ENCODE measurements at places on chromosomes 1 and 21.
A peak's percentile ranks its signal among the peaks of the same experiment; 100 is the strongest.

DNA sequence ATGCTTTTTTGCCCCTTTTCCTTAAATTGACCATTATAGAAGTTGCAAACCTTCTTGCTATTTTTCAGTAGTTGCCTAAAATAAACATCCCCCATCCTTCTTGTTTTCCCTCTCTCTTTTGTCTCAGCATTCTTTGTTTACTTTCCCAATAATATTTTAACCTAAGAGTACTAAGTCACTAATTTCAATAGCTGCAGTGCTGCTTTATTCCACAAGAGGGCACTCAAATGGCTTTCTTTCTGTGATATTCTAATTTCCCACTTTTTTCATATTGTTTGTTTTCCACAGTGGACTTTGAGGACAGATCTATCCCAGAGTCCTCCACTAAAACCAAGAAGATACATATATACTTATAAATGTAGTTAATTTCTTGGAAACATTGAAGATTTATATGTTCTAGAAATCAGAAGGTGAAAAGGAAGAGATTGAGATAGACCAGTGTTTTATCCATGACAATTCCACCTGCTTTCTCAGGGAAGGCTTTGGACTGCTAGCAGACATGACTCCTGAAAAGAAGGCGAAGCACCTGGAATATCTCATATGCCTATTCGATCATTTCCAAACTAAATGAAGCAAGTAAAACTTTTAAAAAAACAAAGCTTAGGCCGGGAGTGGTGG is 104.8 kb upstream of the GRIK1 start:
- DNase-seq = peak; percentile 8

DNA sequence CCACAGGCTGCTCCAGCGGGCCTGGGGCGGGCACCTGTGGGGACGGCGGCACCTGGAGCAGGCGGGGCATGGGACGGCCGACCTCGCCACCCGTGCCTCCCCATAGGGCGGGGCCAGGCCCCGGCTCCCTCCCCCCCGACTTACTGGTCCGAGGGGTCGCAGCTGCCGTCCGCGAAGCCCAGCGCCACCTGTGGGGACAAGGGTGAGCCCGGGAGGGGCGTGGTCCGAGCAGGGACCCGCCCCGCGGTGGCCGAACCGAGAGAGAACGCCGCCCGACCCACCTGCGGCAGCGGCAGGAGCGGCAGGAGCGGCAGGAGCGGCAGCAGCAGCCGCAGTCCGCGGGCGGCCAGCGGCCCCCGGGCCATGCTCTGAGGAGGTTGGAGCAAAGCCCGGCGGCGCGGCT is at the start of gene TMEM52:
Gene TMEM52, minus strand, starts transcription at position 379 of the 403 bp plus-strand sequence. Its CDS starts 14 bp downstream, at position 365.
- no peak for DNase-seq

- no peak for DNase-seq
Measured at GRCh38 chr1:25106352-25106751, 126.0 kb downstream of the SYF2 start.

- DNase-seq = peak; percentile 23
Measured at GRCh38 chr21:37565530-37566223, 199.1 kb downstream of the DYRK1A start.

DNA sequence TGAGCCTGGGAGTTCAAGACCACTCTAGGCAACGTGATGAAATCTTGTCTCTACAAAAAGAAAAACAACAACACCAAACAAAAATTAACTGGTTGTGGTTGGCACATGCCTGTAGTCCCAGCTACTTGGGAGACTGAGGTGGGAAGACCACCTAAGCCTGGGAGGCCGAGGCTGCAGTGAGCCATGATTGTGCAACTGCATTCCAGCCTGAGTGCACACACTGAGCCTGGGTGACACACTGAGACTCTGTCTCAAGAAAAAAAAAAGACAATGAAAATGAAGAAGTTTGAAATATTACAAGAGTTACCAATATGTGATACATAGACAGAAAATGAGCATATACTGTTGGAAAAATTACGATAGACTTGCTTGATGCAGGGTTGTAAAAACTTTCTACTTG is 31.9 kb downstream of the PDC start:
- no peak for DNase-seq

DNA sequence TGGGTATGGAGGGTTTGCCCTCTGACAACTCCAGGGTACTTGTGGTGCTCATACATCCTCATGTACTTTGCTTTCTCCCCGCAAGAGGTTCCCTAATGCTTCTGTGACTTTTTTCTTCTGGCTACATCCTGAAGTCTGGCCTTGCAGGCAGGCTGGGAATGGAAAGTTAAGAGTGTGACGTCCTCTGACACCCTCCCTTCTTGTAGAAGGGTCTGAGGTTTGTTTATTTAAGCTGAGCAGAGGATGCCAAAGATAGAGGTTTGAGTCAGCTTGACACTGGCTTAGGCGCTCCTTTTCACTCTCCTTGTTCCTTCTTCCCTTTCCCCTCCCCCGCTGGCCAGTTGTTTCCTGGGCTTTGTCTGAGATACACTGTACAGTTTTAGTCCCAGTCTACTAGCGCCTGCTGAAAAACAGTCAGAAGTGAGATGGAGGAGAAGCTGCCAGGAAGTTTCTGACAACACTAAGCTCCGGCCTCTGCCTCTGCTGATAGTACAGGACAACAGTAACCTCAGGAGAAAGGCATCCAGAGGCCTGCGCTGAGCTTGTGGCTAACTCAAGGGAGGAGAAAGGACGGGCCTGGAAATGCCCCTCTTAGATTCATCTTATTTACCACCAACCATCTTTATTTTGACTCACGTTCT is at the start of gene MACF1:
Gene MACF1, plus strand, starts transcription at position 255 of the 641 bp plus-strand sequence. Its CDS starts 328 bp downstream, at position 583.
- peak; percentile 93 for DNase-seq

- no peak for DNase-seq
Measured at GRCh38 chr1:45884700-45885099, 81.3 kb downstream of the MAST2 start.

DNA sequence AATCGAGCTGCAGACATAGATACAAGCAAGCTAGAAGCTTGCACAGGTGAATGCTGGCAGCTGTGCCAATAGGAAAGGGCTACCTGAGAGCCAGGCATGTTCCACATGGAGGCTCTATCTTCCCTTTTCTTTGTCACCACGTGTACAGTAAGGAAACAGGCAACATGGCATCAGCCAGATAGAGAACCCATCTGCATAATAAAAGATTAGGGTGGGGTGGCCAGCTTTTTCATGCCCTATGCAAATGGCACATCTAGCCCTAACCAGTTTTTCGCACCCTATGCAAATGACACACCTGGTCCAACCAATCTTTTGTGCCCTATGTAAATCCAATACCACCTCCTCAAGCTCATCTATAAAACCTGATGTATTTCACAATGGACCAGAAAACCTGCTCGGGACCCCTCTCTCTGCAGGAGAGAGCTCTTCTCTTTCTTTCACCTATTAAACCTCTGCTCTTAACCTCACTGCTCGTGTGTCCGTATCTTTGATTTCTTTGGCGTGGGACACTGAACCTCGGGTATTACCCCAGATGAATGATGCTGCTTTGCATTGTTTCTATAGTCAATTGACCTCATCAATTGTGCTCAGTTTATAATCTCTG is 93.9 kb downstream of the SLC30A10 start:
- no peak for DNase-seq

DNA sequence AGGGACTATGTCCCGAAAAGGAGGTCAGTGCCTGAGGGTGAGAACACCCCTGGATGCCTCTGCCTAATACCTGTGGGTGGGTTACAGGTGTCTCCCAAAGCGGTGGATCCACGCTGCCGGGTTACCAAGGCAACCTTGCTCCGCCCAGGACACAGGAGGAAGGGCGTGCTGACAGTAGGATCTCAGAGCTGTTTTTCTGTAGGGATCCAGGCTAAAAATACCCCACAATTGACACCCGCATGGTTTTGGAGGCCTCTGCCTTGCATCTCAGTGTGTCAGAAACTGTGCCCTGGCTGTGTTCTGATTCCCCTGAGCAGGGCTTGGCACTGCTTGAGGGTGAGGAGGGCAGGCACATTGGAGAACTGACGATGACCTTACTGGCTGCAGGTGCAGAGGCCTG is 118.0 kb downstream of the IER5 start:
- DNase-seq = no peak

DNA sequence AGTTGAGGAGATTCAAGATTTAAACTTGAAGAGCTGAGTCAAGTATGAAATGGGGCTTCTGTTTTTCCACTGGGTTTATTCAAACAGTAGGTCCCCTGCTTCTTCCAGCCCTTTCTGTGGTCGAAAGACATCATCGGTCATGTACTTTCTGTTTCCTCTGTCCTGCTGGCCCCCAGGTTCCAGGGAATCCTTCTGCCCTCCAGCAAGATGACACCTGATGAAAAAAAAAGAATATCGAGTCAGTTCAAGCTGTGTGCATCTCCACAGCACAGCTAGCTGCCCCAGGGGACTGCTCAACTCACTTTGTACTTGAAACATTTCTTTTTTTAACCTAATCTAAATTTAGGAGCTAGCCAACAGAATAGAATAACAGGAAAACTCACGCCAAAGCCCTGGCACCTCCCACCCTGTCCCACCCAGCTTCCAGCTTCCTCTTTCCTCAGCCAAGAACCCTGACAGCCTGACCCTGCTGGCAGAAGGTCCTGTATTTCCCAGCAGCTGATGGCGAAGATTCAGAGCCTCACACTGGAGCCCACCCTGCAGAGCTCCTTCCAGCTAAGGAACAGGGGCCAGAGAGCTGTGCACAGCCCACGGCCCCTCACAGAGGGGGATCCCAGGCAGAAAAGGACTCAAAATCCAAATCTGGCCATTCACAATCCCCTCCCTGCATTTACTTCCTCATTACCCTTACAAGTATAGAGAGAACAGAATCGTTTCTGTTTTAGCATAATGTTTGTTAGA is 176.5 kb downstream of the PSMG1 start:
- DNase-seq = no peak

- DNase-seq = no peak
Measured at GRCh38 chr1:145758116-145758515, 38.8 kb downstream of the CD160 start.

DNA sequence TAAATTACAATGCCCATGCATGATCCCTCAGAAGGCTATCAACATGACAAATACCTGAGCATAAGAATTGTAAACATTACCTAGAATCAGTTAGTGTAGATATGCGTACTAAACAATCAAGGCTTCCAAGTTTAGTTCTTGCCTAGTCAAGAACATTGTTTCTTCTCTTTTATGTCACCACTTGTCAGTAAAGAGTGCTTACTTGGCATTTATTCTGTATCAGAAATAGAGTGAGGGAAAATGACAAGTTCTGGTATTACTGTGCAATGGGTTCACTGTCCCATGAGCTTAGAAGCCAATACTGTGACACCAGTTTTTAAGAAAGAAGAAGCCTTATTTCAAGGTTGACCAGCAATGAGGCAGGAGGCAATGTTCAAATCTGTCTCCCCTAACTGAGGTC is 22.7 kb upstream of the OR6N2 start:
- no peak for DNase-seq

DNA sequence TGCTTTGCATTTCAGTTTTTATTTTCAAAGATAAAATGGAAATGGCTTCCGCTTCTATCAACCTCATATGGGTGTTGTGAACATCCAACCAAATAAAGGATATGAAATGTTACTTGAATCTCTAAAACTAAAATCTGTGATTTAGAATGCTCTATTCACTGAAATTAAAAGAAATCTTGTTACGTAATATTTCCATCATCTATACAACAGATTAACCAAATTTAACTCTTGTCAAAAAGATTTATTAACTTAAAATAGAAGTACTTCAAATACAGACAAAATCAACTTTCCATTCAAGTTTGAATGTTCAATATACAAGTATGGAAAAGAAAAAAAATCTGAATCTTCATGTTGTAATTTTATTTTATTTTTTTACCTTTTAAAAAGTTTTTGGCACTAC is 18.7 kb downstream of the PRPF38A start:
- no peak for DNase-seq

DNA sequence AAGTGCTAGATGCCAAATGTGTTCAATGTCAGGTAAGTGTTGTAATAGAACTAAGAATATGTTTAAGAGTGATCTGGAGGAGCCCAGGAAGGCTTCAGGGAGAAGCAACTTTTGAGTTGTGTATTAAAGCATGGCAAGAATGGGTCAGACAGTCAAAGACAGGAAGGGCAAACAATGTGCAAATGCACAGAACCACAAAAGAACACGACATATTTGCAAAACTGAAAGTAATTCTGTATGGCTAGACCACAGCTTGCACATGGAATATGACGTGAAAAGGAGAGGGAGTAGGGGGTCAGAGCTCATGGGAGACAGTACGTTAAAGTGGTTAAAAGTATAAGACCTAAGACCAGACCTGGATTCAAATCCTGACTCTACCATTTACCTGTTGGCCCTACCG is 7.1 kb upstream of the SORT1 start:
- DNase-seq = no peak

DNA sequence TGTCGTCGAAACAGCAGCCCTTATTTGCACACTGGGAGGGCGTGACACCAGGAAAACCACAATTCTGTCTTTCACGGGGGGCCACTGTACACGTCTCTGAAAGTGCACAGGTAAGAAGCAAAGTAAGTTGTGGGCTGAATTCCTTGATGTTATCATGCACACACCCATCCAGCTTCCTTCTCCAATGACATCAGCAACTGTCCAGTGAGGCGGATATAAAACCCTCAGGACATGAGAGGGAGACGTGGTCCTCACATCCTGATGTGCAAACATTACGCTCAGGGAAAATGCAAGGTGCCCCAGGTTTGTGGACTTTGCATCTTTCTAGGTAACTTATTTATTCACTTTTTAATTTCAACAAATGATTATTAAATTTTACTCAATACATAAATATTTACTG is 3.0 kb downstream of the TFF1 start:
- DNase-seq = no peak

DNA sequence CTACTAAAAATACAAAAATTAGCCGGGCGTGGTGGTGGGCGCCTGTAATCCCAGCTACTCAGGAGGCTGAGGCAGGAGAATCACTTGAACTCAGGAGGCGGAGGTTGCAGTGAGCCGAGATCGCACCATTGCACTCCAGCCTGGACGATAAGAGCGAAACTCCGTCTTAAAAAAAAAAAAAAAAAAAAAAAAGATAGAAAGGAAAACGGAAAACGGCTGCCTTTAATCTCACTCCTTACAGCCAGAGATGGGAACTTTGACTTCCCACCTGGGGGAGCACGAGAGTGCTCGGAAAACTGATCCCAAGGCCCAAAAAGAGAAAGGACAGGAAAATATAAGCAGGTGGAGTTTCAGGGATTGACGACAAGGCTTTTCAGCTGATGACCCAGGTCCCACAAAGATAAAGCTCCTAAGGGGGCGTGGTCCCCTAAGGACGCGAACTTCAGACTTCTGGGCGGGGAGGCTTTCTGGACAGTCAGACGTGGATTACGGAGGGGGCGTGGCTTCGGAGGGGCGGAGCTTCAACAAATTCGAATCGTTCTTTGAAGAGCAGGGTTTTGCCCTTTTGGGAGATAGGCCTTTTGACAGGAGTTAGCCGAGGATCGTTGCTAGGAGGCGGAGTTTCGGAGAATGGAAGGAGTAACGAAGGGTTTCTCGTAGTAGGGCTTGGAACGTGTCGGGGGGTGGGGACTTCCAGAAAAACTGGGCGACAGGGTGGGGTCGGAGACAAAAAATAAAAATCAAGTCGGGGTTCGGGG is 958 bp upstream of the CKS1B start:
- DNase-seq = peak; percentile 93

GRCh38 chr1:152654110-152654509 is 9.1 kb upstream of the LCE2D start:
- peak; percentile 20 for DNase-seq

- peak; percentile 41 for DNase-seq
Measured at GRCh38 chr21:39660191-39660980, 47.6 kb downstream of the B3GALT5 start.

GRCh38 chr1:232662910-232663309 is 33.0 kb upstream of the SIPA1L2 start:
- no peak for DNase-seq

Data from stromal cell of bone marrow (primary cell).